NCI-H226 (cell line): ENCODE measurements at places on chromosomes 1 and 21.

DNA sequence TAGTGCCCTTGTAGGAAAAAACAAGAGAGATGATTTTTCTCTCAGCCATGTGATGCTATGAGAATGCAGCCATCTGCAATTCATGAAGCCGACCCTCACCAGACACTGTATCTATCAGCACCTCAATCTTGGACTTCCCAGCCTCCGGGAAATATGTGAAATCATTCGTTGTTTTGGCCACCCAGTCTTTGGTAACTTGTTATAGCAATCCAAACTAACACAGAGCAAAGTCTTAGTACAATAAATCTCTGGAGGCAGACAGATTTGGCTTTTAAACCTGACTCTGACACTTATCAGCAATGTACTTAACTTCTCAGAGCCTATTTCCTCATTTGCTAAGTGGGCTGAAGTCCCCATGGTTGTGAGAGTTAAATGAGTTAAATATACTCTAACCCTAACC is 5.1 kb upstream of the MED18 start:
- DNase-seq: no peak

DNA sequence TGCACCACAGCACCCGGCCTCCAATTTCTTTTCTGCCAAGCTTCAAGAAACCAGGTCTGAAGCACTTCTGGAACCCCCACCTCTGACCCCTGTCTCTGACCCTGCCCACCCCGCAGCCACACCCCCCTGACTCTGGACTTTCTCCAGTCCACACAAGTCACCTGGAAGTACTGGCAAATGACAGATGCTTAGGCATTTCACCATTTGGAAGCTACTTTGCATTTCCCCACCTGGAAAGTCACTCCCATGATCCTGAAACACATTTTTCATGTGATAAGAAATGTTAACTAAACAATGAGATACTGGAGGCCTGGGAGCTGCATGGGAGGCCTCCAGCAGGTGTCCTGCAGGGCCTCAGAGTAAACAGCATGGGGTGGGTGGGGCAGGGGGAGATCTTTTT is 45.7 kb downstream of the NTPCR start:
- no peak for DNase-seq

- no peak for DNase-seq
Observed at GRCh38 chr21:29313662-29314408, 15.1 kb downstream of the BACH1 start.

DNA sequence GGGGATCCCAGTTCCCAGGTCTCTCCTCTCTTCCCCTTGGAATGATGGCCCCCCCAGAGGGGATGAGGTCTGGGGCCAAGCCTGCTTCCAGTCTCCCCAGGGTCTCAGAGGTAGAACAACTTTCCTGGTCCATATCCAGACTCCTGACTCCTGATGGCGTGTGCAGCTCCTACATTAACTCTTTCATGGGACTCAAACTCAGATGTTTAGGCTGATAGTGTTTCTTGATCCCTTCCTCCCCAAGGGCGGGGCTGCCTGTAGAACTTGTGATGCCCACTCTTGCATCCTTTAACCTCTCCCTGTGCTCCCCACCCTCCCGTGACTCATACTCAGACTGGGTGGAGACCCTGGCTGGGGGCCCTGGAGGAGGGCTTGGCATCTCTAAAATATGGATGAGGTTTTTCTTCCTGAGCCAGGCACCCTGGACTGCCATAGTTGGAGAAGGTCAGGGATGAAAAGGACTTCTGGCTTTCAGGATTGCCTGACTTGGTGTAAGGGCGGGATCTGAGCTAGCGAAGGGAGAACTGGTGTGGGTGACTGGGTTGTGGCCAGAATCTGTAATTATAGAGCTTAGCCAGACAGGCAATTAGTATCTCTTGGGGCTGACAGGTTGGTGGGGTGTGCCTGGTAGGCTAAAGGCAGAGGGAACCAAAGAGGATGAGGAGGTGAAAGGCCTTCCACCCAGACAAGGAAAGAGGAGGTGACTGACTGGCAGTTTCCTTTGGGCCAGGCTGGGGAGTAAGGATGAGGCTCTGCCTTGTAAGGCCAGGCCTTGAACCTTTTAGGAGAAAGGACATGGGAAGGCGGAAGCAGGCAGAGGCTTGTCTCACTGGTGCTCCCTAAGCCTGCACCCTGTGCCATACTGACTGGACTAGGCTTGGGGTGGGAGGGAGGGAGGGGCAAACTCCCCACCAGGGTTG is 1.5 kb downstream of the ATP8B2 start:
- DNase-seq: peak; percentile 48

GRCh38 chr1:40187399-40187798 is 26.2 kb downstream of the RLF start:
- DNase-seq: no peak
